NCI-H1436 (cell line): ENCODE measurements at places on chromosomes 4 and X.

DNA sequence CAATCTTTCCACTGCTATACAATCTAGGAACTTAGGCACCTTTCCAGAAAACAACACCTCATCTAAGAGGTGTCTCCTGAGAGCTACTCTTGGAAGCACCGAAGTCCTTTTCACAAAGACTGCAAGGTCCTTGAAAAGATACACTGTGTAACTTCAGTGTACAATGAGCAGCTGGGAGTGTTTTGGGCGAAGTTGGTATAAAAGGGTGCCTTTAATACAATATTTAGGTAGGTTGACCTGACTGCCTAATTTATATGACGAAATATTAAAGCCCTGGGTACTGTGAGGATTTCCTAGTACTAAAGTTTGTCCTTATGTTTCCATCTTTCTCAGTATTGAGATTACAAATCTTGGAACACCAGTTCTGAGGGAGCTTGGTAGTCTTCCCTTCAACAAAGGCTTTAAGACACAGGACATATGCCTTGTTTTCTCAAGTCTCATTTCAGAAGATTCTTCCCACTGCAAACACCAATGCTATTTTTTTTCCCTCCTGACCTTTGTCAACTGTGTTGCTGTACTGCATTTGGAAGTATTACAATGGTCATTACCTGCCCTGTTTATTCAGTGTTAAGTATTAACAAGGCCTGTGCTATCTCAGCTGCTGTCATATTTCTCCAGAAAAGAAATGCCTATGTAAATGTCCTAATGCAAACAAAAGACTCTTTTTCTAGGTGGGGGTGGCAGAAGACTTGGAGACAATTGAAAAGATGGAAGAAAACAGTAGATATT, 134.2 kb downstream of the MAML3 start:
- DNase-seq: peak; percentile 41

GRCh38 chrX:153560000-153560399, 38.9 kb downstream of the CCNQ start:
- DNase-seq: no peak

DNA sequence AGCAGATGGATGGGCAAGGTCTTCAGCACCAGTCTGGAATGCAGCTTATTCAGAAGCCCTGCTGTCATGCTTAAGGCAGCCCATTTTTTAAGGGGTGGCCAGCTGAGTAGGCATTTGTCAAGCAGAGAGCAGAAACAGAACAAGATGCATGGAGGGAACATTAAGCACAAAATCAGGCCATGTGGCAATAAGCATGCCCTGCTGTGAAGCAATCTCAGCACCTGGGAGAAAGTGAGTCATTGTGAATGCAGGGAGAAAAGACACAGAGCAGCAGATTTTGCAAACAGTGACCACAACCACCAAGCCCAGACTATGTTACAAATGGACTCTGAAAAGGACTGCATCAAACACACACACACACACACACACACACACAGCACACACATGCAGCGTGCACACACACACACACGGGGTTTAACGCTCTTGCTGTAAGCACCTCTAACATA, 94.1 kb upstream of the GALNT7 start:
- DNase-seq: no peak

- no peak for DNase-seq
Observed at GRCh38 chr4:174427571-174428140, 94.6 kb downstream of the HPGD start.

DNA sequence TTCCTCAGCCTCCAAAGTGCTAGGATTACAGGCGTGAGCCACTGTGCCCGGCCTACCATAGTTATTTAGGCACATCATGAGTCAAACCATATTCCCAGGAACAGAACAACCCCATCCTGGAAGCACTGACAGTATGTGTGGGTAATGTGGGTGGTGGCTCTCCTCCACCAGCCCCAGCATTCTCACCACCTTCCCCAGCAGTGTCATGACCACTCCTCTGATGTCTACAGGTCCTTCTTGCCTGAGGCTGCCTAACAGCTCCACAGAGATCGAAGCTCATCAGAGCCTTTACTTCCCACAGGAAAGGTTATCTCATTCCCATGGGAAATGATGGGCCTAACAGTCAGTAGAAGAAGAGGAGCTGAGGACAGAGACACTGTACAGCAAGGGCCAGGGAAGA, 129.5 kb upstream of the GPC4 start:
- DNase-seq: no peak

DNA sequence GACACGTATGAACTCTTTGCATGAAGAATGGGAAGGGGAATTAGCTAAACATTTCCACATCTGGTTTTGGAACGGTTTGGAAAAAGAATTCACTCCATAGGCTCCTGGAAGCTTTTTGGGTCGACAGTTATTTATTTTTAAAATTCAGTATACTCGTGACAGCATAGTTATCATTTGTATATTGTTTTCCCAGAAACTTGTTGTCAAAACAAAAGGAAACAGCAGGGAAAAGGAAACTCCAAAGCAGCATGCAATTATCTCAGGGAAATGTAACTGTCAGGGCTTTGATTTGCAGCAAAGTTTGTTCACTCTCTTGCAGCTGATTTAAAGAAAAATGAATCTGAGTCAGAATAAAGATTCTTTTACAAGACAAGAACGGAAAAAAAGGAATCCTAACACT, 86.5 kb downstream of the PLAC1 start:
- no peak for DNase-seq

DNA sequence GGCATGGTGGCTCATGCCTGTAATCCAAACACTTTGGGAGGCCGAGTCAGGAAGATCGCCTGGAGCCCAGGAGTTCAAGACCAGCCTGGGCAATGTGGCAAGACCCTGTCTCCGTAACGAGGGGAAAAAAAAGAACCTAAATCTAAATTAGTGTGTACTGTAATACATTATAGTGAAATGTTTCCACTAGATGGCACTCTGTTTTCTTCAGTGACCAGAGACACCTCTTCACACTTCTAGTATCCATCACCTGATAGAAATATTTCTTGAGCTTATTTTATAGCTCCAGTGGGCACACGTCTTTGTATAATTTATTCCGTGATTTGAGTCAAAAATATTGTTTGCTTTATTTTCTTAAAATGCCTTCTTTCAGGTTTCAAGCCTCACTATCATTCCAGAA, 600.9 kb upstream of the DIPK2B start:
- no peak for DNase-seq

- DNase-seq: no peak
Observed at GRCh38 chr4:164508097-164508496, 245.8 kb upstream of the SMIM31 start.

DNA sequence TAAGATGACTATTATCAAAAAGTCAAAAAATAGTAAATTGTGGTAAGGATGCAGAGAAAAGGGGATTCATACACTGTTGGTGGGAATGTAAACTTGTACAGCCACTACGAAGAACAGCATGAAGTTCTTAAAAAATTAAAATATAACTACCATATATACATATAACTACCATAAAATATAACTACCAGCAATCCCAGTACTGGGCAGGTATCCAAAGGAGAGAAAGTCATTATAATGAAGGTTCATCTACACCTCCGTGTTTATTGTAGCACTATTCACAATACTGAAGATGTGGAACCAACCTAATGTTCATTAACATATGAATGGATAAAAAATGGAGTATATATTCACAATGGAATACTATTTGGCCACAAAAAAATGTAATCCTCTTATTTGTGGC, 360.9 kb upstream of the CT83 start:
- no peak for DNase-seq

DNA sequence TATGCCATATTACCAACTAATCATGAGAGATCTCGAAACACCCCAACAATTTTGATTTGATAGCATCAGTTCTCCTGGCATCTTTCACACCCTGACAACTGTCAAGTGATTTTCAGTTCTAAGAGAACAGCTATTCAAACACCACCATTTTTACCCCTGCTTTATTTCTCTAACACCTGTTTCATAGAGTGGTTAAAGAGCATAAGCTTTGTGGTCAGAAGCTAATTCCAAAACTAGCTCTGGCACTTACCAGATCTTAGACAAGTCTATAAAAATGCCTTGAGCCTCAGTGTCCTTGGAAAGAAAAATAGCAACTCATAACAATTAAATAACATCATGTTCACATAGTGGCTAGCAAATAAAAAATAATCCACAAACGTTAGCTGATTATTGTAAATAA, 17.9 kb downstream of the PPA2 start:
- no peak for DNase-seq

DNA sequence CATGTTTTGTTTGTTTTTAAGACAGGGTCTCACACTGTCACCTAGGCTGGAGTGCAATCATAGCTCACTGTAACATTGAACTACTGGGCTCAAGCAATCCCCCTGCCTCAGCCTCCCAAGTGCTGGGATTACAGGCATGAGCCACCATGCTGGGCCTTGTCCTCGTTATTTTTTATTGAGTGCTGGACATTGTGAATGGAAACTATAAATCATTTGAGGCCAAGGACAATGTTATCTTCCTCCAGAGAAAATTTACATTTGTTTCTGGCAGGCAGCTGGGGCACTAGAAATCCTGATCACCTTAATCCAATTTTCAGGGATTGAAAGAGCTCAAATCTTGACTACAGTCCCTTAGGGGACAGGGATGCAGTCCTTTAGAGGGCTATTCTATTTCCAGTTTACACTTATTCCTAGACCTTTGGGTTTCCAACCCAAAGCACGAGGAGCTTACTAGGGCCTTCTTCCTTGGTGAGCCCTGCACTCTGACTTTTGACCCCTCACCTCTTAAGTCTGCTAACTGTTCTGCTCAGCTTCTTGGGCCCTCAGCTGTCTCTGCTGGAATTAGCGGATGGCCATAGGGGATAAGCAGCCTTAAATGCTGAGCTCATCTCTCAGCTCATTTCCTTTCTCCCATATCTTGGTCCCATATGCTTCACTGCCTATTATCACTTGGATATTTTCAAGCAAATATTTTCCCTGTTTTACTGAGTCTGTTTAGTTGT, 23.0 kb upstream of the PDZD4 start:
- DNase-seq: no peak

- no peak for DNase-seq
Observed at GRCh38 chr4:186771624-186772023, 48.0 kb upstream of the FAT1 start.

DNA sequence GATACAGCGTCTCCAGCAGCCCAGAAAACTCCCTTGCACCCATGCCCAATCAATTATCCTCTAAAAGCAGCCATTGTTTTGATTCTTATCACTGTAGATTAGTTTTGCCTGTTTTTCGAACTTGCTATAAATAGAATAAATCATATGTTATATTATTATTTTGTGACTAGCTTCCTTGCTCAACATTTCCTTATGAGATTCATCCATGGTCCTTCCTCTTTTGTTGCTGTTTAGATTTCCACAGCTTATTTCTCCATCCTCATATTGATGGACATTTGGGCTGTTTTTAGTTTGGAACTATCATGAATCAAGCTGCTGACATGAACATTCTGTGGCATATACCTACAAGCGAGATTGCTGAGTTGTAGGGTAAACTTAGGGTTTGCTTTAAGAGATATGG, 595.3 kb downstream of the BCOR start:
- DNase-seq: no peak

DNA sequence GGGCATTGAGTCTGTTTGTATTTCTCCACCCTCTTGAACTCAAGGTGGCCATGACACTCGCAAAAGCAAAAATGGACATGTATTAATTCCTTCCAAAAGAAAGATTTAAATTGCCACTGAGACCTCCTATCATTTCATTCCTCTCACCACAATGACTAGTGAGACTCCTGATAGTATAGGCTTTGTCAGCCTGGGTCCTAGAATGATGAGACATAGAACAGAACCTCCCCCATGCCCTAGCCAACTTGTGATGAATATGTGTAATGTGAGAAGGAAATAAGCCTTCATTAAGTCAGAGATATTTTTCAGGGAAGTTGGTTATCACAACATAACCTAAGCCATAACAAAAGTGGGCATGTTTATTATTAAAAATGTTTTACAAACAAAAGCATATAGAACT, 62.5 kb downstream of the ASB9 start:
- DNase-seq: no peak

DNA sequence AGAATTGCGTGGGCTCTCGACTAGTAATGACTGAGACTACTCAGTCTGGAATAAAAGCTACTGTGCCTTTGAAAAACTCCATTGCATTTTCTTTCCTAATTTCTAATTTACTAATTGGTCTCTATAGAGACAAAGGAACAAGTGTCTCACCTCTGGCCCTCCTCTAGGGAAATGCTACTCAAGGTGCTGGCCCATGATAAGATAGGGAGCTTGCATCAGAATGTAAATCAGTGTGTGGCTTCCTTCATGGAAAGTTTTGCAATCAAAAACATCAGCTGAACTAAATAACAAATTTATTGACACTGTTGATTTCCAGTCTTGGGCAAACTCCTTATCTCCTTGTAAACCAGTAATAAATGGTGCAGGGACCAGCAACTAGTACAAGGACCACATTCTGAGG, 81.8 kb downstream of the SRPX start:
- no peak for DNase-seq

- no peak for DNase-seq
Observed at GRCh38 chrX:74835566-74835965, 89.7 kb downstream of the NEXMIF start.

GRCh38 chr4:121185960-121186359, 21.8 kb upstream of the TNIP3 start:
- no peak for DNase-seq

DNA sequence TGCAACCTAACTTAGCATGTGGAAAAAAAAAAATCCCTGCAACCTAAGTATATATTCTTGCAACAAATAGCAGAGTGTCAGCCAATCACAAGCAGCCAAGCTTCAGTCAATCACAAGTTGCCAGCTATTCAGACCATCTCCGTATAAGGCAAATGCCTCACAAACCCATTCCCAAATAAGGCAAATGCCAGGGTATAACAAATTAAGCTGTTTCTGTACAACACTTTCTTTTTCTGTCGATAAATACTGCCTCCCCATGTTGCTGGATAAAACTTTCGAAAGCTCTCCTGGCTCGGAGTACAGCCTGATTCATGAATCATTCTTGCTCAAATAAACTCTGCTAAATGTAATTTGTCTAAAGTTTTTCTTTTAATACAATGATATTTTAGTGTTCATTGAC, 460.7 kb upstream of the SMIM31 start:
- DNase-seq: no peak

GRCh38 chr4:38800961-38801450, 3.6 kb downstream of the TLR1 start:
- DNase-seq: no peak

GRCh38 chr4:137663251-137664045, 131.2 kb upstream of the PCDH18 start:
- DNase-seq: no peak

DNA sequence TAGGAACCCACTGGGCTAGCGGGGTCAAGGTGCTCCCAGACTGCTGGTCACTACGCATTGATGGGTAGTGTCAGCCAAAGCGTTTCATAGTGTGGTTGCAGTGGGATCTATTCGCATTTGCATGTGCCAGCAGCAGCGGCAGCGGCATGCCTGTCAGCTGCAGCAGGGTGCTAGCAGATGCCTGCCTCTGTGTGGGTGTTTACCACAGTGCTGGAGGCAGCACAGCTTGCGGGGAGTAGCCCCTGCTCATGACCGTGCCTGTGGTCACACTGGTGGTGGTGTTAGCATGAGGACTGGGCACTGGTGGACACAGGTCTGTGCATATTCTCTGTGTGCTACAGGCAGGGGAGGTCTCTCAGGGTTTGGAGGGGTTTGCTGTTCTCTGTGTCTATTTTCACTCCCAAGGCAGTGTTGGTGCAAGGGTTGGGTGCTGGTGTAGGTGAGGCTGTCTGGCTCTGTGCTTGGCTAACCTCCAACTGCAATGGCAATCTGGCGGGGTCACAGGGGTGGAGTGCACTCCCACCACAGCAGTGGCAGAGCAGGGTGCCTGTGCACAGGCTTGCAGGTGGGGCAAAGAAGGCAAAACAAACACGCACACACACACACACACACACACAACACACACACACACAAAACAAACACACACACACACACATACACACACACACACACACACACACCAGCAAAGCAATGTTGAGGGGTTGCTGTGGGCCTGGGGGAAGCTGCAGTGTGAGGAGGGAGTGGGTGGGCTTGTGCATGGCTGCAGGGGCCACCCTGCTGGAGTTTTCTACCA, 184.4 kb downstream of the GLUD2 start:
- DNase-seq: no peak
